Stimulated activated CD4-positive, alpha-beta T cell treated with anti-CD3 and anti-CD28 coated beads, Interleukin-15, amount 100 ng/mL, for 1 hour (primary cell): ENCODE measurements at places on chromosomes 6 and 20.

GRCh38 chr20:40442181-40442963 is 246.7 kb downstream of the MAFB start:
- DNase-seq, result no peak

- no peak for DNase-seq
These were observed 32.5 kb downstream of the RIPOR3 start for GRCh38 chr20:50658804-50659380.

DNA sequence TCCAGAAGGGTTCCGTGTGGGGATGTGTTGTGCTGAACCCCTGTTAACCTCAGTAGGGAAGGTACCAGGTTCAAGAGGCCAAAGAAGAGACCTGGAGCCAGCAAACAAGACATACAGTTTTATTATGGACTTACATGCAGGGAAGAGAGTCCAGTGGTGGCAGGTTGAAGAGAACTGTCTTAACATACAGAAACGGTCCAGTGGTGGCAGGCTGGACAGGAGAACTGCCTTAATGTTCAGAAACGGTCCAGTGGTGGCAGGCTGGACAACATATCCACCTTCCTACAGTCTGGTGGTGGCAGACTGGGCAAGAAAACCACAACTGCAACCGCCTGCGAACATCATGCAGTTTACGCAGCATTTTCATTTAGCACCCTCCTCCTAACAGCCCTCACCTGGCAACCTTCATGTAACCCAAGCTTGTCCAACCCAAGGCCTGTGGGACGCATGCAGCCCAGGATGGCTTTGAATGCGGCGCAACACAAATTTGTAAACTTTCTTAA is 75.9 kb downstream of the PHACTR3 start:
- no peak for DNase-seq

GRCh38 chr6:121451250-121451649 is 15.8 kb downstream of the GJA1 start:
- DNase-seq, result no peak

- no peak for DNase-seq
These were observed 7.2 kb upstream of the GATA5 start for GRCh38 chr20:62482974-62483373.

- DNase-seq, result no peak
These were observed 4.7 kb downstream of the CUL9 start for GRCh38 chr6:43186706-43187105.
